ENCODE measurements at places on chromosomes 7 and 10. TPM values are rescaled to one million over a fixed set of nuclear protein-coding genes. Genes with fewer than 3 reads are reported as not detected.

- no peak within 1 kb of the TSS for H3K4me3 ChIP-seq
- no peak within 1 kb of the TSS for H3K27ac ChIP-seq
- no peaks in the 10 kb centered on the region for H3K27me3 ChIP-seq
- H3K4me1 ChIP-seq, result peaks cover 3% of the 10 kb centered on the region
These were observed at the start of gene HOGA1 for GRCh38 chr10:97584060-97584797. Gene HOGA1, plus strand, starts transcription at chr10:97584389. Its CDS starts 315 bp downstream, at chr10:97584704.

DNA sequence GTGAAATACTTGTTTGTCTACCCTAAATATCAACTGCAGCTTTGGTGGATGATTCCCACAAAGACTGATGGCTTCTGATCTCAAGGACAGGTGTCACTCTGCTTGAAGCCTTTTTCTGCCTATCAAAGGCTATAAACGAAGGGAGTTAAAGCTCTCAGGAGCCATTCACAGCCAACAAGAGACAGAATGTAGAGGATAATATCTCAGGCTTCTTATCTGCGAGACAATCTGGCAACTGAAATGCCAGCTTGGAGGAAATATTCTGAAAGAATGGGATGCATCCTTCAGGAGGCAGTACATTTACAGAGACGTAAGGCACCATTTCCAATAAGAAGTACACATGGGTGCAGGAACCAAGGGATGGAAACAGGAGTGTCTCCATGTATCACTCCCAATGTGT lies 549.4 kb downstream of the GPAM start:
- H3K27me3 ChIP-seq, result no peaks in the 10 kb centered on the region
- H3K27ac ChIP-seq, result no peak overlapping the region
- H3K4me1 ChIP-seq, result no peaks in the 10 kb centered on the region
- H3K4me3 ChIP-seq, result no peak overlapping the region
- no peak for DNase-seq
- no peaks in the 10 kb centered on the region for H3K36me3 ChIP-seq

- no peaks in the 10 kb centered on the region for H3K4me1 ChIP-seq
- H3K4me3 ChIP-seq, result no peak overlapping the region
- DNase-seq, result peak; percentile 22
- H3K27me3 ChIP-seq, result no peaks in the 10 kb centered on the region
These were observed 60.8 kb downstream of the RHOBTB1 start for GRCh38 chr10:60883187-60883586.

GRCh38 chr7:12290761-12291160 lies 79.7 kb downstream of the TMEM106B start:
- H3K27ac ChIP-seq, result no peak overlapping the region
- H3K27me3 ChIP-seq, result no peaks in the 10 kb centered on the region
- DNase-seq, result no peak
- no peaks in the 10 kb centered on the region for H3K36me3 ChIP-seq
- H3K4me3 ChIP-seq, result no peak overlapping the region
- H3K4me1 ChIP-seq, result no peaks in the 10 kb centered on the region

GRCh38 chr7:7178906-7179305 lies 3.4 kb upstream of the C1GALT1 start:
- DNase-seq, result peak; percentile 25
- H3K4me3 ChIP-seq, result no peak overlapping the region
- no peaks in the 10 kb centered on the region for H3K36me3 ChIP-seq
- peaks cover 7% of the 10 kb centered on the region for H3K4me1 ChIP-seq

LFNG gene
- 0.33 TPM for total RNA-seq

All from fibroblast of lung (primary cell).